ENCODE measurements at places on chromosomes 2 and 18.
A peak's percentile ranks its signal among the peaks of the same experiment; 100 is the strongest.

DNA sequence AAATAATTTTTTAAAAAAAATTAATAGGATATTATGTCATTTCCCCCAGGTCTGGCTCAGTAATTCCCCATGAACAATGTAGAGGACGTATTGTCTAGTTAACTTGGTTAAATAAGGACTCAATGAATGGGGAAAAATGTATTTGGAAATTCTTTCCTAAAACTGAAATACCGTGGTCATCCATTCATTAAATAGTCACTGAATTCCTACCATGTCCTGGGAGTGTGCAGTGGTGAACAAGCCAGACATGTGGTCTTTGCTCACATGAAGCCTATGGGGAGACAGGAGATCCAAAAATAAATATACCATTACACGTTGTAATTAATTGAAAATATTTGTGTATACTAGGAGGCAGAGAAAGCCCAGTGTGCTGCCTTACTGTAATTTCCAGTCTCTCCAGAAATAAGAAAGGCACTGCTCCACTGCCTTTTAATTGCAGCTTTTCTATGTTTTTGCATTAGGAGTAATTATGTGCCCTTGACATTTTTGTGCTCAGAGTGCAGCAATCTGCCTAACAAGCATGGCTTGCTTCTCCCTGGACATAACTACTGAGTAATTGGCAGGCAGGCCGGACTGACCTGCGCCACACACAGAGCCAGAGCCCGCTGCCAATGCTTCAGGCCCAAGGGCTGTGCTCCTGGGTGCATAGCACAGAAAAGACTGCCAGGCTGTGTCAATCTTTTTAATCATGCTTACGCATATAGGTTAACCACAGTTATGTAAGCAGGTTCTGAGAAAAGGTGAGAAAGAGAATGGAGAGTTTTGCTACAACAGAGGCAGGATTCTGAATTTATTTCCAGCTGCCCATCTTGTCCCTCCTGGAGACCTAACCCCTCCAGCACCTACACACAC, 22.2 kb upstream of the TTC39C start:
- DNase-seq = no peak

GRCh38 chr2:214630402-214631045, 179.0 kb downstream of the BARD1 start:
- peak; percentile 29 for DNase-seq

- no peak for DNase-seq
These were observed 280 bp upstream of the CYP1B1 start for GRCh38 chr2:38076152-38076709.

DNA sequence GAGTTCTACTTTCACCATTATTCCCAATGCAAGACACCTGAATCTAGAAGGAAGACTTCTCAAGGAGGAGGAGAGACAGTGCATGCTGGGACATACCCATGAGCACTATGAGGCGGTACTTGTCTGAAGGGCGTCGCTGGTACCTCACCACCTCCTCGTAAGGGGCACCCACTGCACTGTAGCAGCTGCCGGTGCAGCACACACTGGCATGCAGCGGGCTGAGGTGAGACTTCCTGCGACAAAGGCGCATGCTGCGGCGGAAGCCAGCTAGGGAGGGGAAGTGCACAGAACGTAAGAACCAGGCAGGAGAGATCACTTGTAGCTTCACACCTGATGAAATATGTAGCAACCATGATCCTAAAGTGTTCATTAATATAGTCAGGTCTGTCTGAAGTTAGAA, 12.8 kb upstream of the TMEM237 start:
- DNase-seq = no peak

GRCh38 chr2:27884601-27885000, 5.6 kb downstream of the RBKS start:
- no peak for DNase-seq

DNA sequence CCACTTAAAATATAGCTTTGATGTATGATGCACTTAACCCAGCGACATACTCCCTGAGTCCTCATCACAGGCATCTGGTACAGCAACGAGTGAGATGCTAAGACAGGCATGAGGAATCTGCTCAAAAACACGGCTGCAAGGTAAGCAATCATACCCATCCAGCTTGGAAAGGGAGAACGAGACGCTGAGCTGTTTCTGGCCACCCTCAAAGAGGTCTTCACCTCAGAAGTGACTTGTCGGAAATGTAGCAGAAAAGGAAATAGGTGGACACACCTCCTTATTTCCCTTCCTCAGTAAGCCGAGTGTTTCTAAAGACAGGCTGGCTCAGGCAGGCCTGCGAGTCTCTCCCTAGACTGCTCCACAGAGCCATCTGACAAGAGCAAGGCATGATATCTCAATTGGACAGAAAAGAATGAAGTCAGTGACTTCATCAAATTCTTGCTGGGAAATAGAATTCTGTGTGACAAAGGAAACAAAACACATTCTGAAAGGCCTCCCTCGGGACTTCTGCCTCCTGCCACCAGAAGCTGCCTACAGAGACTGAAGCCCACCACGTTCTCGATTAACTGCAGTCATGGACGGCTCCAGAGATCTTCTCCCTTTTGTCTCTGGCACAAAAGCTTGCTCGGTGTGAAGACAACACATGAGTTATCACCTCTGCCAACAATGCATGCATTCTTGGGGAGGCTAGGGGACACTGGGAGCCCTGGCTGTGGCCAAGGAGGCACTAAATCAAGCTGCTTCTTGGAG, 84.3 kb downstream of the UXS1 start:
- no peak for DNase-seq

GRCh38 chr2:236916181-236916580, 169.5 kb upstream of the COPS8 start:
- no peak for DNase-seq

DNA sequence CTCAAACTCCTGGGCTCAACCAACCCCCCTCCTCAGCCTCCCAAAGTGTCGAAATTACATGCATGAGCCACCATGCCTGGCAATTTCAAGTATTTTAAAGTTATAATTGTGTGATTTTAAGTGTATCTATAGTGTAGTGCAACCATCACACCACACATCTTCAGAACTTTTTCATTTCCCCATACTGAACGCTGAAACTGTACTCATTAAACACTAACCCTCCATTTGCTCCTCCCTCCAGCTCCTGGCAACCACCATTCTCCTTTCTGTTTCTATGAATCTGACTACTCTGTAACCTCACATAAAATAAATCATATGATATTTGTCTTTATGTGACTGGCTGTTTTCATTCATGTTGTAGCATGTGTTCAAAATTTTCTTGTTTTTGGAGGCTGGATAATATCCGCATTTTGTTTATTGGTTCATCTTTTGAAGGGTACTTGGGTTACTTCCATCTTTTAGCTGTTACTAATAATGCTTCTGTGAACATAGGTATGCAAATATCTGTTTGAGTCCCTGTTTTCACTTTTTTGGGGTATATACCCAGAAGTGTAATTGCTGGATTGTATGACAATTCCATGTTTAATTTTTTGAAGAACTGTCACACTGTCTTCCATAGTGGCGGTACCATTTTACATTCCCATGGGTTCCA, 188.2 kb downstream of the PLCL1 start:
- no peak for DNase-seq

DNA sequence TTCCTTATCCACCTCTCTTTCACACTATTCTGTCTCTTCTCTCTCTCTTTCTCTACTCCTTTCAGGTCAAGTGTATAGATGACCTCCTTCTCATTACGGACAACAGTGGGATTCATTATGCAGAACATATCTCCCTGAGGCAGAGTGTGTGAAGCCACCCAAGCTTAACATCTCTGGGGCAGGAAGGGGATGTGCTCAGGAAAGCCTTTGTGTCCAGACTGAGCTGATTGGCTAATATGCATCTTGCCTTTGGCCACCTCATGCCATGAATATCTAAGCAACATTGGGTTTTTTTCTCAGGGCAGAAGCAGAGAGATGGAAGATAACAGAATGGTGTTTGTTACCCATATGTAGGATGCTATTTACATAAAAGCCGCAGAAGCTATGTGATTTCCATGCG, 211.4 kb upstream of the LRRTM1 start:
- DNase-seq = no peak

- DNase-seq = no peak
These were observed 72.0 kb downstream of the GALNT1 start for GRCh38 chr18:35653392-35654135.

DNA sequence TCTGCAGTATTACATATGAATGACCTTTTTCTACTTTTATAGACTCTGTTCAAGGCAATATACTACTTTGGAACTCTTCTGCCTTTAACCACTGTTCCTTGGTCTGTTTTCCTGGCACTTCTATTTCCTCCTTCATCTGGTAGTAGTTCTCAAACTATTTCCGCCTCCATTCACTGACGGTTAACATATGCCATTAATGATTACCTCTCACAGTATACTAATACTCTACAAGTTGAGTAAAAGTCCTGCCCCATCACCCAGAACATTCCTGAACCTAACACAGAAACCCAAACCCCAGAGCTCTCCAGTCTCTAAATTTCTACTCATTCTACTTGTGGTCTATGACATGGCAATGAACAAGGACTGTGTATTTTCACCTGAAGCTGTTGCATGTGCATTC, 4.5 kb downstream of the GFPT1 start:
- DNase-seq = no peak

- no peak for DNase-seq
These were observed 206.5 kb downstream of the CPS1 start for GRCh38 chr2:210762604-210763588.

- no peak for DNase-seq
These were observed 130.1 kb upstream of the DAPL1 start for GRCh38 chr2:158664987-158665386.

- no peak for DNase-seq
These were observed 388.3 kb downstream of the NBAS start for GRCh38 chr2:15172825-15173224.

DNA sequence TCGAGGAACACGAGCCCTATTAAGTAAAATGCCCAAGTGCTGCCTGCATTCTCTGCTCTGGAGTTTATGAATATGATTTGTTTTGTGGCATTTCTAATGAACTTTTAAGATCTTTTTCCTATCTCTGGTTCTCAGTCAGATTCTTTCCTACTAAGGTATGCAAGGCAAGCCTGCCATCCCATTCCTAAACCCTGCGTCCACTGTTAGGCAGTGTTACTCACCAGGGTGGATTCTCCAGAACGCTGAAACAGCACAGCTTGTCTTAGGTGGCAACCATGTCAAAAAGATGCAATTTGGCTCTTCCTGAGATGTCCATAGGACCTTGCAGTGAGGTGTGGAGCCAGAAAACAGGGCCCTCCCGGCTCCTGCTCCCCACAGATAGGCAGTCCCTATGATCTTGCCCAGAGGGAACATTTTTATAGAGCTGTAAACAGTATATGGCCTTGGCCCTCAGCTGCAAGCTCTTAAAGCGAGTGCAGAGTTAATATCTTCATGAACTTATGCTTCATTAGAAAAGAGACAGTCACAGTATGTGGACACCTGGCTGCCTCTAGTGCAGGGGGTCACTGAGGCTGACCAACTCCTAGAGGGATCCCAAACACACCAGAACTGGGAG, 84.4 kb downstream of the TPGS2 start:
- peak; percentile 27 for DNase-seq

DNA sequence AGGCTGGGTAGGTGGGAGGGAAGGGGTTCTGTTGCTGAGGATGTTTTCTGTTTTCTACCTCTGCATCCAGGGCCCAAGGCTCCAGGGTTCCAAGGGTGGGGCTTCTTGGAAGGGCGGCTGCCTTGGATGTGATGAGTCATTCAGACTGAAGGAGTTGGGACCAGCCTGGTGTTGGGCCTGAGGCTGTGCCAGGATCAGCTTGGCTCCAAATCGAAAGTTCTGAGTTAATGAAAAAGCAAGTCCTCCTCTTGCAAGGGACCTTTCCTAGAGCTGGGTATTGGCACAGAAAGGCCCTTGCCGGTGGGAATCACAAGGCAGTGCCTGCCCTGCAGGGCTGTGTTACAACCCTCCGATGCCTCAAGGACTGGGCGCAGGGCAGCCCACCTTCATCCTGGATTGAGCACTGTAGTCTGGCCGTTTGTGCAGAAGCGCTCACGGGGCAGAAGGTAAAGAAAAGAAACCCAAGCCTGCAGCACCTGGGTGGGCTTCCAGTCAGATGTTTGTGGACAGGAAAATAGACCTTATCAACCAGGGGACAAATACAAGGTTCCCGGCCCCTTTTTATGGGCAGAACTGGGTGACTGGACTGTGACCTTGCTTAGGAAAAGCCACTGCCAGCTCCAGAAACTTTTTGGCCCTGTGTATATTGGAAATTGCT, 52.5 kb upstream of the MCFD2 start:
- peak; percentile 39 for DNase-seq

DNA sequence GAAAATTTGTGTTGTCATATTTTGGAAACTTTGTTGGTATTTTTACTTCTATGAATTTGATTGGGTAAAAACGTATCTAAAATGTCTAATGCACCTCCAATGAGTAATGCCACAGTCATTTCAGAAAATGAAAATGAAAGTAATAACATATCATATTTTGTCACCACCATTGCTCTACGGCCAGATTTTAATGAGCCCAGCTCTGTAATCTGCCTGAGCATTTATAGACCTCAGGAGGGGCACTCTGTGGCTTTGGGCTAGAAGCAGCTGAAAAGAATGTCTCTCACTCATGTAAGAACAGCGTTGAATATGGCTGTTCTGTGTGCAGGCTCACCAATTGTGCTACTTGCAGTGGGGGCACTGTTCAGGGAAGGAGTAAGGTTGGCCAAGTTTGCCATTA, 32.7 kb upstream of the ABCA12 start:
- DNase-seq = no peak

GRCh38 chr2:568639-569235, 108.5 kb downstream of the TMEM18 start:
- no peak for DNase-seq

- no peak for DNase-seq
These were observed 51.0 kb downstream of the NPAS2 start for GRCh38 chr2:100870652-100871531.

GRCh38 chr2:1011006-1011405, 60.4 kb downstream of the SNTG2 start:
- DNase-seq = no peak

DNA sequence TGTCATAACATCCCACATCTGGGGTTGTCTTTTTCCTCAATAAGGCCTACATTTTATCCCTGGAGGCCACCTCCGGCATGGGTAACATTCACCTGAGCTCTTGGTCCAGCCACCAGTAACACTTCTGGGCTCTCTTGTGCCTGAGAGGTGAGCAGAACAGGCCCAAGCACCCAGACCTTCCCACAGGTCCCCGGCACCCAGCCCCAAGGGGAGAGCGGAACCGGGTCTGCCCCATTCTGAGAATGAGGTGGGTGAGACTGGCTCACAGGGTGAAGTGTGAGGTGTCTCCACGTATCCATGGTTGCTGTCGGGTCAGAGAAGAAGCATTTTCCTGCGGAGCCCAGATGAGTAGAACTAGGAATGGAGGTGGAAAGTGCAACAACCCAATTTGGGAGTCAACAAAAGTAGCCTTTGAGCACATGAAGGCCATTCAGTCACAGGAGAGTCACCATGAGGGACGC, 496.7 kb upstream of the MYT1L start:
- no peak for DNase-seq

GRCh38 chr2:233124421-233125080, 64.4 kb downstream of the INPP5D start:
- DNase-seq = no peak

GRCh38 chr2:199940373-199940772, 14.9 kb downstream of the TYW5 start:
- DNase-seq = no peak

Data from AG04450 (cell line).